NCI-H2081 (cell line): ENCODE measurements at places on chromosomes 3 and 15.

DNA sequence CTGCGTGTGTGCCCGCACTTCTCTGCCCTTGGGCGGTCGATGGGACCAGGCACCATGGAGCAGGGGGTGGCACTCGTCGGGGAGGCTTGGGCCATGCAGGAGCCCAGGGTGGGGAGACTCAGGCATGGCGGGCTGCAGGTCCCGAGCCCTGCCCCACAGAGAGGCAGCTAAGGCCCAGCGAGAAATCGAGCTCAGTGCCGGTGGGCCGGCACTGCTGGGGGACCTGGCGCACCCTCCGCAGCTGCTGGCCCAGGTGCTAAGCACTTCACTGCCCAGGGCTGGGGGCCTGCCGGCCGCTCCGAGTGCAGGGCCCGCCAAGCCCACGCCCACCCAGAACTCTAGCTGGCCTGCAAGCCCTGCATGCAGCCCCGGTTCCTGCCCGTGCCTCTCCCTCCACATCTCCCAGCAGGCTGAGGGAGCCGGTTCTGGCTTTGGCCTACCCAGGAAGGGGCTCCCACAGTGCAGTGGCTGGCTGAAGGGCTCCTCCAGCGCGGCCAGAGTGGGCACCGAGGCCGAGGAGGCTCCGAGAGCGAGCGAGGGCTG lies 553 bp upstream of the RTP4 start:
- DNase-seq, result no peak

DNA sequence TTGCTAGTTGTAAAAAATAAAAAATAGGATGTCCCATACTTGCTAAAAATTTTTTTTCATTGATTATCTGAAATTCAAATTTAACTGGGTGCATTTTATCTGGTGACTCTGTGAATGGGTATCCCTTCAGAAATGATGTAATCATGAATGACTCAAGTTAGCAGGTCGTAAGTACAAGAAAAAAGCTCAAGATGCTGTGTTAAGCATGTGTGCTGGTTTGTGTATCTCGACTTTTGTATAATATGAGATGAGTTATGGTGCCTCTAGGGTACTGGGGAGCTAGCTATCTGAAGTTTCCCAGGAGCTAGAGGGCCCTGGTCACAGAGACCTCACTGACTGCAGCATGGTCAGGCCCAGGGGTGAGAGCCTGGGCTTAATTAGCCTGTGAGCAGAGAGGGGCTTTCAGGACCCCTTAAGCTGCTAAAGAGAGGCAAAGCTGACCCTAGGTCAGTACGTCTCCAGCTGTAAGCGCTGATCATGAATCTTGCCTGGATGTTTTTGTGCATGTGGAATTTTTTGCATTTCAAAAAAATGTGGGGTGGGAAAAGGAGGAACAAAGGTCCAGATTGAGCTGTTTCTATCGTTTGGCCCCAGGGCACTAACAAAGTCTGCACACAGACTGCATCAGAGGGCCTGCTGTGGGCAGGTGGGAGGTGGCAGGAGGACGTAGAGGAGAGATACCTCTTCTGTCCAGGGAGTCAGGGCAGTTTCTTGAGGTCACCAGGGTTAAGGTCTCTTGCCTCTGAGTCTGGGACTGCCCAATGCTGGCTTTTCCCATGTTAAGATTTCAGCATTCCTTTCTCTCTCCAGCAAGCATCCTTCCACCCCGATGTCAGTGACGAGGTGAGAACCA lies 233.2 kb upstream of the TPM1 start:
- DNase-seq, result no peak

DNA sequence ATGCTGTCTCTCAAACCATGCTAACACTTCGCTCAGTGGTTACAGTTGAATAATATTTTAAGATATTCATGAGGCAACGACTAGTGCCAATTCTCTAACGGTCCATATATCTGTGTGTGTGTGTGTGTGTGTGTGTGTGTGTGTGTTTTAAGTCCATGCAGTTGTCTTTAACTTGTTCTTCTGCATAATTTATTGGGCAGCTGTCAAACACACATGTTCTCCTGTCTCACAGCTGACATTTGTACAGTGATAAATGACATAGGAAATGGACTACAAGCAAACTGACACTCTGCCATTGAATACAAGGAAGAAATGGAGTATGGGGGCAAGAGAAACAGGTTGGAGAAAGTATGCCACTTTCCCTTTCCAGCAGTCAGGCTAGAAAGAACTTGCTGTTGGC lies 172.0 kb downstream of the PDZRN3 start:
- no peak for DNase-seq

DNA sequence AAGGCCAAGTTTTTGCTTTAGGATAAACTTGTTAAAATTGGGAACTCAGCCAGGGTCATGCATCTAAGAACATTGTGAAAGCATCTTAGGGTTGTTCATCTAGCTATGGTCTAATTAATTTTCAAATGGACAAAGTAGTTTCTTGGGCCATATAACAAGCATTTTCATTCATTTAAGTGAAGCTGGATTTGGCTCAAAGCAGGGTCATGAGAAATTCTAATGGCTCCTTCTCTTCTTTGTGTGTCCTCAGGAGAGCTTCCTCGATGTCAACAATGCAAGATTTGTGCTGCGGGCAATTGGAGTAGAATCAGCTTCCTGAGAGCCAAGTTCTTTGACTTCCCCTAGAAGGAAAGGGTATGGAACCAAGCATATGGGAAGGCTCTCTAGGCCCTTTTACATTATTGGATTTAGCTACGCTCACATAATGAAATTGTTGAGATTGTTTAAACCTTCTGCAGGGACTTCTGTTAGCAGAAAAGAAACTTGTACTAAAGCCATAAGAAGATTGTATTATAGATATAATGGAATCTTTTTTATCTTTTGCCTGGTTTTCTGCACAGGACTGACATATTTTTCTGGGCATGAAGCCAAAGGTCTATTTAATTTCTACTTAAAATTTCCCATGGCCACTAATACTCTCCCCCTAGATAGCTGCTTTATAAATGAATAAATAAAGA lies 1.8 kb upstream of the SAMMSON start:
- DNase-seq, result no peak

GRCh38 chr15:85954586-85954985 lies 125.1 kb upstream of the AGBL1 start:
- no peak for DNase-seq

DNA sequence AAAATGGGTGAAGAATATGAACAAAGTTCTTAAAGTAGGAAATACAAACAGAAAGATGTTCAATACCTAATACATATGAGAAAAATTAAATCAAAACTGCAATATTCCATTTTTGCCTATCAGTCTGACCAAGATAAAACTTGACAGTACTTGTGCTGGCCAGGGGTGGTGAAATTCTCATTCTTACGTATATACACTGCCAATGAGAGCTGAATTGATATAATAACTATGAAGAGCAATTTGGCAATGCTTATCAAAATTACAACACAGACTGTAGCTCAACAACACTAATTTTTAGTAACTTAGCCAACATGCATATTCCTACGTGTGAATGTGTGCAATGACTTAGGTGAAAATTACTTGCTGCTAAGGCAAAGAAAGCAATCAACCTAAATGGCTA lies 90.2 kb downstream of the SETD2 start:
- no peak for DNase-seq

- no peak for DNase-seq
Observed at GRCh38 chr15:52183562-52184173, 7.5 kb downstream of the GNB5 start.
